Osteocyte (in vitro differentiated cells): ENCODE measurements at places on chromosomes 11 and 22. TPM values are rescaled to one million over a fixed set of nuclear protein-coding genes. Genes with fewer than 3 reads are reported as not detected.
A peak's percentile ranks its signal among the peaks of the same experiment; 100 is the strongest.

DNA sequence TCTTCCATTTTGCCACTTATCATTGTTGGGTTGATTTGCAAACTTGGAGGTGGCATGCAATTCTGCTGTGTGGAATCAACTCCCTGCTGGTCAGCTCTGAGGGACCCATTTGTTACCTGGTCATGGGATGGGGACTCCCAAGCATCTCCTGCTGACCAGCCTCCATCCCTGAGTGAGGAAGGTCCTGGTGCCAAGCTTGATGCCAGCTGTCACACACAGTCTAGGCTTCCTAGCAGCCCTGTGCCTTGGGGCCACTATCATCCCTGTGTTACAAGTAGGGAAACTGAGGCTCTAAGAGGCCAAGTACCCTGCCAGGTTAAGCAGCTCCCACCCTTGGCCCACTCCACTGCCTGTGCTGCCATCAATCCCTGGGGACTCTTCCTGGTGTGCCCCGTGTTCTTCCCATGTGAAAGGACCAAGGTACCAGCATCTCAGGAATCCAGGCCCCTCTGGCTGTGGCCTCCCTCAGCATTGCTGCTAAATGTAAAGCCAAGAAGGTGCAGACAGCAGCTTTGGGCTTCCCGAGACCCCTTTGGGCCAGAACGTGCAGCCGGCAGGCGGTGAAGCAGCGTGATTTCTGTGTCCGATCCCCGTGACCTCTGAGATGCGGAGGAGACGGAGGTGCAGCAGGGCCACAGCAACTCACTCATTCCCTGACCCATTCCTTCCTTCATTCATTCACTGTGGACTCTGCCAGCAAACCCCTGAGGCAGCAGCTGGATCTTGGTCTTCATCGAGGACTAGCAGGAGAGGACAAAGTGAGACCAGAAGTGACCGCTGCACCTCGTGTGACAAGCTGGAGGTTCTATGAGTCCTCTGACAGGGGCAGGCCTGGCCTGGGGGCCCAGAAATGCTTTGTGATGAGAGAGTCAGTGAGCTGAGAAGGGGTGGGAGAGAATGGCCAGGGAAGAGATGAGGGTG, 49.7 kb downstream of the MYEOV start:
- DNase-seq = peak; percentile 73
- H3K4me3 ChIP-seq = no peak overlapping the region
- H3K27ac ChIP-seq = no peak overlapping the region
- H3K27me3 ChIP-seq = no peaks in the 10 kb centered on the region
- peaks cover 3% of the 10 kb centered on the region for H3K4me1 ChIP-seq

GRCh38 chr11:127440616-127441015, 440.0 kb upstream of the KIRREL3 start:
- H3K4me3 ChIP-seq = no peak overlapping the region
- H3K27me3 ChIP-seq = no peaks in the 10 kb centered on the region
- DNase-seq = no peak
- no peaks in the 10 kb centered on the region for H3K36me3 ChIP-seq

- H3K27me3 ChIP-seq = no peaks in the 10 kb centered on the region
- no peaks in the 10 kb centered on the region for H3K36me3 ChIP-seq
- no peak overlapping the region for H3K27ac ChIP-seq
- peaks cover 20% of the 10 kb centered on the region for H3K4me1 ChIP-seq
These were observed 25.5 kb downstream of the RTN4R start for GRCh38 chr22:20242393-20243175.

- H3K4me3 ChIP-seq = peak overlapping the region; percentile 90
- peak overlapping the region; percentile 84 for H3K27ac ChIP-seq
- no peaks in the 10 kb centered on the region for H3K36me3 ChIP-seq
- H3K4me1 ChIP-seq = peaks cover 25% of the 10 kb centered on the region
- no peak for DNase-seq
These were observed 535 bp downstream of the TRABD start for GRCh38 chr22:50186181-50186714.

DNA sequence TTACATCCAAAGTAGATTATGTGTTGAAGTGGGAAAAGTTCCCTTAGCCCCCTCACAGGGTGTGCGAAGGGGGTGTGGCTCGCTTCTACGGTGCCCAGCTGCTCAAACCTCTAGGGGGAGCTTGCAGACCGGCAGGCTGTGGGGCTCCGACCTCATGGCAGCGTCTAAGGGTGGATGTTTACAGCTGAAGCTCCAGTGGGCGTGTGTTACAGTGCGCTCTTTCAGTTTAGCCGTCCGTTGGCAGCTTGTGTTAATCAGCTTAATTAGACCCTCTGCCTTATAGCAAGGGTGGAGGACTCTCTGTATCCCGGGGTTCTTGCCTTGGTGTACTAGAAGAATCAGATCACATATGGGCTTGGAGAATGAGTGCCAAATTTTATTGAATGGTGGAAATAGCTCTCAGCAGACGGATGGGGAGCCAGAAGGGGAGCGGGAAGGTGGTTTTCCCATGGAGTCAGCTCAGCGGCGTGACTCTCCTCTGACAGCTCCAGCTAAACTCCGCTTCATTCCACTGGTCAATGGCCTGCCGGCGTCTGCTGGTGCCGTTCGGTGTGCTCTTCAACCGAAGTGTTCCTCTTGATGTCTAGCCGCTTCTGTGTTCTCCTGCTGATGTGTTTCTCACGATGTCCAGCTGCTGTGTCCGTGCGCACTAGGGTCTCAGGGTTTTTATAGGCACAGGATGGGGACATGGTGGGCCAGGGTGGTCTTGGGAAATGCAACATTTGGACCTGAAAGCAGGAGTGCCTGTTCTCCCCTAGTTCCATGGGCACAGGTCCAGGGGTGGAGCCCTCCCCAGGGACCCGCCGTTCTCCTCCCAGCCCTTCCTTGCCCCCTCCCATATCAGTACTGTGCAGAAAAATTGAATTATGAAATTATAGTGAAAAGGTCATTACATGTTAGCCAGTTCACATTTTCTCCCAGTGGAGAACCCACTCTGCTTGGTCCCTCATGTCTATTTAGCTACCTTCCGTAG, 28.6 kb upstream of the OR10G7 start:
- H3K27me3 ChIP-seq = peaks cover 45% of the 10 kb centered on the region
- H3K27ac ChIP-seq = no peak overlapping the region
- DNase-seq = no peak

GRCh38 chr11:64743591-64744543, at the start of gene RASGRP2:
RASGRP2 (minus strand) TSS chr11:64744142; CDS start chr11:64742866, 1,276 bp downstream.
- H3K27me3 ChIP-seq = no peaks in the 10 kb centered on the region
- peaks cover 36% of the 10 kb centered on the region for H3K4me1 ChIP-seq
- H3K27ac ChIP-seq = peak within 1 kb of the TSS; percentile 74
- H3K36me3 ChIP-seq = no peaks in the 10 kb centered on the region

DNA sequence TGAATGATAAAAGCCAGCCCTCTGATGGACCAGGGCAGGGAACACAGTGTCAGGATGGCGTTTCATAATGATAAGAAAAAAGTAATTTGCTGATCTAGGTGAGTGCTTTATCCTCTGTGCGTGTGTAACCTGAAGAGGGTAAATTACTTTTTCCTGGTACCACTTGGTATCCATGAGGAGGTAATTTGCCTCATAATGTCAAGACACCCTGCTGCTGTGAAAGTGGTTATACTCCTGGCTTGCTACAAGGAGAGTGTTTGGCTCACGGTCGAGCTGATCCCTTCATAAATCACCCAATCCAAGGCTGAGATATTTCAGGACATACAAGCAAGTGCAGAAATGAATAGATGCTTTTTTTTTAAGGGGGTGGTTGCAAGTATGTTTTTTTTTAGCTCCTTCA, 207.2 kb upstream of the PGR start:
- peaks cover 3% of the 10 kb centered on the region for H3K4me1 ChIP-seq

- H3K27me3 ChIP-seq = no peaks in the 10 kb centered on the region
- H3K27ac ChIP-seq = no peak overlapping the region
- no peaks in the 10 kb centered on the region for H3K36me3 ChIP-seq
- no peak overlapping the region for H3K4me3 ChIP-seq
- DNase-seq = no peak
These were observed 138.1 kb downstream of the SLC1A2 start for GRCh38 chr11:35281169-35281688.

DNA sequence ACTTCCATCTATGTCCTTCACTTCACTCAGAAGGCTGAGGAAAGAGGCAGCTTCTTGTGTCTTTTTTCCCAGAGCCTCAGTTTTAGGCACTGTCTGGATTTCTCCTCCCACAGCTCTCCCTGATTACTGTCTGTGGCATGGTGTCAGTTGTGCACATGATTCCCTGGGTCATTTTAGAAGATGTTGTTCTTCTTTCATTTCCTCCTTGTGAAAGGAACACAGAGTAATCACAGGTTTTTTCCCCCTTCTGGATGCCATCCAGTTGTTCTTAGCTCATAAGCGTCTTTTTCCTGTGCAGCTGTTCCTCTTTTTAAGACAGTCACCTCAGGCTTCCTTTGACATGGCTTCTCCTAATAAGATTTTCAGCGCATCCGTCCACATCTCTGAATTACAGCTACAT, 212.2 kb downstream of the FAM181B start:
- no peak for DNase-seq
- H3K4me3 ChIP-seq = no peak overlapping the region
- H3K36me3 ChIP-seq = no peaks in the 10 kb centered on the region
- no peak overlapping the region for H3K27ac ChIP-seq

GRCh38 chr11:10005955-10006525, 288.0 kb downstream of the SBF2 start:
- peaks cover 22% of the 10 kb centered on the region for H3K4me1 ChIP-seq
- H3K36me3 ChIP-seq = peaks cover 32% of the 10 kb centered on the region
- no peak overlapping the region for H3K4me3 ChIP-seq
- no peak overlapping the region for H3K27ac ChIP-seq
- no peaks in the 10 kb centered on the region for H3K27me3 ChIP-seq

DNA sequence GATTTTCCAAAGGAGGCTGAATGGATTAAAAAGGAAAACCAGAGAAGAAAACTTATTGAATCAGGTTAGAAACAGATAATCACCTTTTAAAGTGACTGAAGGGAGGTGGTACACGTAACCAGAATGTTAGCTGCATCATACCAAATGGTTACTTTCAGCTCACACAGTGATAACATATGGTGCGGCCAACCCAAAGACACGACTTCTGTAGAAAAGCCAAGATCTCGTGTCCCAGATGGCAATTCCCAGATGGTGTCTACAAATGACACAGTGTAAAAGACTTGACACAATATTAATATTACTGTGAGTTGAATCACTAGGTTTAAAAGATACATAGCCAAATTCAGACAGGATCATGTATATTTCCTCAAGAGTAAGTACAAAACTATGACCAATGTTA, 5.2 kb downstream of the PPP2R1B start:
- H3K36me3 ChIP-seq = peaks cover 50% of the 10 kb centered on the region
- peak overlapping the region; percentile 20 for H3K27ac ChIP-seq
- H3K4me3 ChIP-seq = no peak overlapping the region

- H3K36me3 ChIP-seq = no peaks in the 10 kb centered on the region
- H3K4me1 ChIP-seq = peaks cover 15% of the 10 kb centered on the region
- H3K27me3 ChIP-seq = peaks cover 21% of the 10 kb centered on the region
- H3K27ac ChIP-seq = no peak overlapping the region
These were observed 2.1 kb downstream of the NRIP3 start for GRCh38 chr11:9001736-9002135.

- DNase-seq = no peak
- H3K27ac ChIP-seq = no peak overlapping the region
- H3K36me3 ChIP-seq = no peaks in the 10 kb centered on the region
- no peak overlapping the region for H3K4me3 ChIP-seq
These were observed 854.3 kb downstream of the KCNA4 start for GRCh38 chr11:29162491-29162890.

GRCh38 chr11:26583550-26583949, 11.5 kb upstream of the MUC15 start:
- peaks cover 2% of the 10 kb centered on the region for H3K27me3 ChIP-seq
- DNase-seq = no peak
- H3K27ac ChIP-seq = no peak overlapping the region
- H3K4me1 ChIP-seq = peaks cover 21% of the 10 kb centered on the region
- no peak overlapping the region for H3K4me3 ChIP-seq
- no peaks in the 10 kb centered on the region for H3K36me3 ChIP-seq

DNA sequence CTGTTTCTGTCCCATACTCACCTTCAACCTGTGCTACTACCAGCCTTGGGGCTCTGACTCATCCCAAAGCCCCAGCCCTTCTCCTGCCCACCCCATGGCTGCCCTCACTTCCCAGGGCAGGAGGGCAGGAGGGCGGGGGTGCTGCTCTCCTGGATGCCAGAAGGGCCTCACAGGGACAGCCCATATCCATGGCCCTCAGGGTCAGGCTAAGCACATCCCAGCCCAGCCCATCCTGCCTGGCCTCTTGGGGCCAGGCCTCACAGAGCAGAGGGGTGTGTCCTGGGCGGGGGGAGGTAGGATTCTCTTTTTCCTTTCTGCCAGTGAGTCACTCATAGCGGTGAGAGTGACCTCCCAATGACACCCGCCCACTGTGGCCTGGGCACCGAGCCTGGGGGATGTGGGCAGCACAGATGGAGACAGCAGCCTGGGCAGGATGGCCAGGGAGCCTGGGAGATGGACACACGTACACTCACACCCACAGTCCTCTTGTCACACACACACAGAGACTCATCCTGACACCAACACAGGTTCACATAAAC, 2.4 kb downstream of the LTBP3 start:
- H3K27ac ChIP-seq = peak overlapping the region; percentile 96
- H3K4me1 ChIP-seq = peaks cover 62% of the 10 kb centered on the region
- DNase-seq = no peak
- peaks cover 20% of the 10 kb centered on the region for H3K36me3 ChIP-seq
- H3K4me3 ChIP-seq = peak overlapping the region; percentile 81

DNA sequence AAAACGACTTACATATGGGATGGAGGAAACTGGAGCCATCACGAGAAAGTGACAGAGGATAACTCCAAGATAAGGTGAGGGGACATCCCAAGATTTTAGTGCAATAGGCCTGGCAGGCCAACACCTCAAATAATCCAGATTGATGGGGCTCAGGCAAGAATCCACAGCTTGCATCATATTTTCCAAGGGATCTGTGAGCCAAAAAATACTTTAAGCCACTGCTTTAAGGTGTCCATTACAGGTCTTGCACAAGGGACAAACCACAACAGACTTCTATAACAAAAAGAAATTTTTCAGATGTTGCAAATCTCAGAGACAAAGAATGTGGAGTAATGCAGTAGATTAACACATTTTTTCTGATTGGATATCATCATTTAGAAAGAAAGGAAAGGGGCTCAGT, 45.6 kb downstream of the DENND5A start:
- no peak for DNase-seq
- peak overlapping the region; percentile 91 for H3K27ac ChIP-seq
- no peak overlapping the region for H3K4me3 ChIP-seq

Gene PSMC3
- total RNA-seq = 123 and 126 TPM in 2 replicates

Gene NAALAD2
- 3.9 and 5.5 TPM in 2 replicates for total RNA-seq

Gene OR5A1
- not detected in 2 replicates for total RNA-seq

Gene FLRT1
- total RNA-seq = 0.54 and 0.65 TPM in 2 replicates

Gene NDUFV1
- 180 and 185 TPM in 2 replicates for total RNA-seq

Gene ARHGEF17
- total RNA-seq = 104 and 105 TPM in 2 replicates

Gene POTEH
- not detected in 2 replicates for total RNA-seq

Gene MN1
- 145 and 153 TPM in 2 replicates for total RNA-seq
